Right ventricle myocardium superior (tissue), 1 donor: ENCODE measurements at places on chromosomes 6 and 20. TPM values are rescaled to one million over a fixed set of nuclear protein-coding genes. Genes with fewer than 3 reads are reported as not detected.

The LY6G5C gene
- 1.3 TPM for total RNA-seq

The NRSN1 gene
- total RNA-seq: not detected

The PI3 gene
- total RNA-seq: not detected

The TUBB1 gene
- total RNA-seq: 0.22 TPM

The CGAS gene
- 0.81 TPM for total RNA-seq

The FOXQ1 gene
- total RNA-seq: not detected

The XKR7 gene
- total RNA-seq: not detected

The MATN4 gene
- total RNA-seq: not detected

The GATA5 gene
- 1.7 TPM for total RNA-seq

The FNDC1 gene
- total RNA-seq: 1.2 TPM

The CRISP2 gene
- total RNA-seq: not detected

The OVOL2 gene
- not detected for total RNA-seq

GRCh38 chr6:34953061-34954025 is 64.3 kb downstream of the ANKS1A start:
- no peak for DNase-seq

DNA sequence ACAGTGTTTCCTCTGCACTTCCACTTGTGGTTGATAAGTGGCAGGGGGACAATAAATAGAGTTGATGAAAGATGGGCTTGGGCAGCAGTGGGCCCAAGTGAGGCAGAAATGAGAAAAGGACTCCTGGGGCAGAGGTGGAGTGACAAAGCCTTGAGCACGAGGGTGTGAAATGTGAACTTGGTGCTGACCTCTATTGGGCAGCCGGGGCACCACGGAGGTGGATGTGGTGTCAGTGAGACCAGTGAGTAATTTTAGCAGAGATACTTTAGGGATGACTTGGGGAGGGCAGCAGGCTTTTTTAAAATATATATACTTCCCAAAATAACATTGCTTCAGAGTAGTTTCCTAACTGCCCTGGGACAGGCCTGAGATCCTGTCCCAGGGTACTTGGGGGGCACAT is 30.6 kb upstream of the MYLK2 start:
- no peak for DNase-seq

GRCh38 chr20:32357375-32357868 is 709 bp upstream of the ASXL1 start:
- DNase-seq: no peak

DNA sequence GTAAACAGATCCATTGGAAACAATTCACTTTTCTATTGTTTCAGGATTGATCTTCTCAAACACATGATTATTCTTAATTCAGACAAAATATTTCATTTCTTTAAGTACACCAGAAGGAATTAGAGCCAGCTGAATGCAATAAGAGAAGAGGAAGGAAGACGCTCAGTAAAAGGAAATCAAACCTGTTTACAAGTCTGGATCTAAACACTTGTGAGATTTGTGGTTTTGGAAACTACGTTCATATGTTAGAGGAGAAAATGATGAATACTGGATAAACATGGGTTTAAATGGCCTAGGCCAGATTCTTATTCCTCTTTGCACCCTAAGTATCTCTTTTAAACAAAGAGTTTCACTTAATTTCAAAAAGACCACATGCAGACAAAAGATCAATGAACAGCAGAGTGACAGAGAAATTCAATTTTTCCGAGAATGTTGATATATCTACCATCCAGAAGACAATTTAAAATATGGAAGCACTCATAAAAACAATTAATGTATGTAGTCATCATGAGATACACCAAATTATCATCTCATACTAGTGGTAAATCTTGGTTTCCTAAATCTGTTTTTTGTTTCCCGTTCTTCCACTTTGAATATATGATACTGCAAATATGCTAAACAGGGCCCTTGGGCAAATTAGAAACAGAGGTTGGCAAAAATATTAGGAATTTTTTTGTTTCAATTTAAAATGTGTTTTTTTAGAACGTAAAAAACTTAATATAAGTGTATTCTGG is 703.5 kb upstream of the CITED2 start:
- no peak for DNase-seq

DNA sequence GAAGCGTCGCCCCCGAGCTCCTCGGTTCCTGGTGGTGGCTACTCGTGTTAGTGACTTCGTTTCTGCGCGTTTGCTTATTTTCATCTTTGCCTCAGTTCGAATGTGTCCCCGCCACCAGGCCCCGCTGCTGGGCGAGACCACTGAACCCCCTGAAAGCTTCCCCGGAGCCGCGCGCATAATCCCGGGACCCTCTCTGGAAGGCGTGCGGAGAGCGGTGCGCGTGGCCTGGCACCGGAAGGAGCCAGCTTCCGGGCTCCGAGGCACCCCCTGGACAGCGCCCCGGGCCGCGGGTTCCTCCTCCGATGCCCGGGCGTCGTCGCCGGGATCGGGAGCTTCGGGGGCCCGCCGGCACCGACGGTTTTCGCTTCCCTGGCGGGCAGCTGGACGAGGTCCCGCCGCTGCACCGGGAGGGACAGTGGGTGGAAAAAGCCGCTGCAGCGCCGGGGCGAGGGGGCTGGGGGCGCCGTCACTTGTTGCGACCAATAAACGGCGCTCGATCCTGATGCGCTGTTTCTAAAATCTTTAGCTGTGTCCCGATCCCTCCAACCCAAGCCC is 643 bp upstream of the SLC35D3 start:
- no peak for DNase-seq

DNA sequence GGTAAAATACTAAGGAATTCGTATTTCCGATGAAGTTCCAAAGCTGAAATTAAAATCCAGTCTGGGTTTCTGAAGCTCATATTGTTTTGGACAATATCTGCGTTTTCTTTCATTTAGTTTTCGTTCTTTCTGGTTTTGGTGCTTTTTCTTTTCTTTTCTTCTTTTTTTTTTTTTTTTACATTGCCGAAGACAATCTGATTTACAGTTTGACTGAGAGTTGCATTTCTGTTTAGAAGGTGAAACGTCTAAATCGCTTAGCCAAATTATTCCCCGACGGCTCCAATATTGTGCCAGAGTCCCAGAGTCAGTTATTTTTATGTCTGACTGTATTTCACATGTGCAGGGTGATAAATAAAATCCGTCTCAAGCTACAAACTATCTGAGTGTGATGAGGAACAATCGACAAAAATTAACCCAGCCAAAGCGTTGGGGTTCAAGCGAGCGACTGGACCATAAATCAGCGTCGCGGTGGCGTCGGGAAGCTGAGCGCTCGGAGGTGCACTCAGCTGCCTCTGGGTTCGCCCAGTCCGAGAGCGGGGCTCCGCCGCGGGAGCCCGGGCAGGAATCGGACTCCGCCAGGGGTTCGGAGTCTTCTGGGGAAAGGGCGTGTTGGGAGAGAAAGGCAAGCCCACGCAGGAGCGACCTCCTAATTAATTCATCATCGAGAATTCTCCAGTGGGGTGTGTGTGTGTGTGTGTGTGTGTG is 8.2 kb upstream of the TBX18 start:
- peak; percentile 50 for DNase-seq

DNA sequence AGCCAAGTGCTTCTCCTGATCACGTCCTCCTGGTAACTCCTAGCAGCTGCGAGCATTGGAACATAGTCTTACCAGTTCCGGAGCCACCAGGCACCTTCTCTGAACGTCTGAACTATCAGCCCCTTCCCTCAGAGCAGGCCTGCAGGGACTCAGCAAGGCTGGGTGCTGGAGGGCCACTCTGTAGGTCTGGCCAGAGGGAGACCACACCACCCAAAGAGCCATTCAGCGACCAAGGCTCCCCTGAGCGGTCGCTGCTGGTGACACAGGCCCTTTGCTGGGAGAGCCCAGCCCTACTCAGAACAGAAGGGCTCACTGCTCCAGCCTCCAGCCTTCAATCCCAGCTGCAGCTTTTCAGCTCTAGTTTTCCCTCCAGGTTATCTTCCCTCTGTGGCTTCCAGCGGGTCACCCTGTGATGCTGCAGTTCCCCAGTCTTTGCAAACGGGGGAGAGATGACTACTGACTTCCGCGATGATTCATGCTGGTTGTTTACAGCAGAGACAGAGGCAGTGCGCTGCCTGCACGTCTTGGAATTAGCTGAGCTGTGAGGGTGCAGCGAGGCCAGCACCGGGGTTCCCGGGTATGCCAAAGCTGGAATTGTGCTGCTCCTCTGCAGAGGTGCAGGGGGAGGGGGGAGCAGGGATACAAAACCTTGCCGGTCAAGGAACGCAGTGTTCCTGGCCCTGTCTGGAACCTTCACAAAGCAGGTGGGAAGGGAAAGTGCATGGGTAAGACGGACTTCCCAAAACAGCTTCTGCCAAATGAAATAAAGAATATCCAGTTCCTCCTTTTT is 161.4 kb downstream of the LY86 start:
- DNase-seq: peak; percentile 64

DNA sequence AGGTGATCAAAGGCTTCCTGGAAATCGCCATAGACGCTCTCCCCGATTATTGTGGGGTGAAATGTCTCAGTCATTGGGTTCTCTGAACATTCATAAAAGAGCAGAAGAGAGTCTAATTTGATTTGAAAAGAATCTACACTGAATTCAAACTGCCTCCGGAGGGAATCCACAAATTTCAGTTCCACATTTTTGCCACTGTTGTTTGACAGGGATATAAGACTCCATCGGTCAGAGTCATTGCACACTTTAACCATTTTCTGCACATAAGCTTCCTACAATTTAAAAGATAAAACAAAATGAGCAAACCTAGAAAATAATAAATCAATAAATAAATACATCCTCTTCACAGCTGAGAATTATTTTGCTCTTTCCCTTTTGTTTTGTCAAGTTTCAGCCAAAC is 2.3 kb downstream of the TENT5A start:
- no peak for DNase-seq

- peak; percentile 41 for DNase-seq
Measured at GRCh38 chr6:20403766-20404640, 2.3 kb downstream of the E2F3 start.

- DNase-seq: no peak
Measured at GRCh38 chr6:100724696-100725095, 156.4 kb downstream of the ASCC3 start.

DNA sequence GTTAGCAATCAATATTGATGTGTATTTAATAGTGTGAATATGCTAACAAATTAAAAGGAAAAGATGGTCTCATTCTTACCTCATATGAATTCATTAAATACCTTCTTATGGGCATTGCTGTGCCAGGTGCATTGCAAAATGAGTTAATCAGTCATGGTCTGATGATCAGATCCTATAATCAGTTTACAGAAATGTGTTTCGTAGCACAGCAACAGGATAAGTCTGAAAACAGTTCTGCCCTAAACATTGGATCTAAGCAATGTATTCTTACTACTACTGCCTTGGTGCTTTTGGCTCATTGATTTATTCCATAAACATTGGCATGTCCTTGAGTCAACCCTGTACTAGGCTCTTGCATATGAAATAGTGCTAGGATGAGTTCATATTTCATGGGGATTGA is 417.0 kb upstream of the JAG1 start:
- no peak for DNase-seq

DNA sequence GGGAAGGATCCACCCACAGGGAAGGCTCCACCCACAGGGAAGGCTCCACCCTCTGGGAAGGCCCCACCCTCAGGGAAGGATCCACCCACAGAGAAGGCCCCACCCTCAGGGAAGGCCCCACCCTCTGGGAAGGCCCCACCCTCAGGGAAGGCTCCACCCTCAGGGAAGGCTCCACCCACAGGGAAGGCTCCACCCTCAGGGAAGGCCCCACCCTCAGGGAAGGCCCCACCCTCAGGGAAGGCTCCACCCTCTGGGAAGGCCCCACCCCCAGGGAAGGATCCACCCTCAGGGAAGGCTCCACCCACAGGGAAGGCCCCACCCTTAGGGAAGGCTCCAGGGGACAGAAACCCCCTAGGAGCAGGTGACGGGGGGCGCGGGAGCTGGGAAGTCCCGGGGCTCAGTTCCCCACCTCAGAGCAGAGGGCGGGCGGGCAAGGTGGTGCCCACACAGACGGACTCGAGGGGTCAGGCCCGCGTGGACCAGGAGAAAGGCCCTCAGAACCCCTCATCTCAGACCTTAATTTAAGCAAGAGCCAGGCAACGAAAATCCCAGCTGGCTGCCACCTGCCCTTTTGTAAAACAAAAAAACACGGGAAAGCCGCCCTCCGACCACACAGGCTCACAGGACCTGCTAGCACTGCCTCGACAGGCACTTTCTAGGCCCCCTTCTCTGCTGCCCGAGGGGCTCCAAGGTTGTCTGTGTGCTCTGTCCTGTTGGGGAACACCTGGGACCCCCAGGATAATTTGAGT is 39.7 kb downstream of the KCNQ2 start:
- no peak for DNase-seq

DNA sequence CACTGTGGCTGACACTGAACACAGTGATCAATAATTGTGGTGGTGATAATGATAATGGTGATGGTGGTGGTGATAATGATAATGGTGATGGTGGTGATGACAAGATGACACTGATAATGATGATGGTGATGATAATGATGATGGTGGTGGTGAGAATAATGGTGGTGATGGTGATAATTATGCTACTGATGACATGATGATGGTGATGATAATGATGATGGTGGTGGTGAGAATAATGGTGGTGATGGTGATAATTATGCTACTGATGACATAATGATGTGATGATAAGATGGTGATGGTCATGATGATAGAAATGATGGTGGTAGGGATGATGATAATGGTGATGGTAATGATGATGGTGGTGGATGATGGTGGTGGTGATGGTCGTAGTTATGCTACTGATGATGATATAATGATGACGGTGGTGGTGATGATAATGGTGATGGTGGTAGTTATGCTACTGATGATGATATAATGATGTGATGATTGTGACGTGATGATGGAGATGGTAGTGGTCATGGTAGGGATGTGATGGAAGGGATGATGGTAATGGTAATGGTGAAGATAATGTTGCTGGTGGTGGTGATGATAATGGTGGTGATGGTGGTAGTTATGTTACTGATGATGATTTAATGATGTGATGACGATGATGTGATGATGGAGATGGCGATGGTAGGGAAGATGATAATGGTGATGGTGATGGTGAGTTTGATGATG is 356.5 kb upstream of the CDH4 start:
- DNase-seq: no peak

- DNase-seq: peak; percentile 39
Measured at GRCh38 chr6:162785632-162786242, 58.0 kb downstream of the PACRG start.

DNA sequence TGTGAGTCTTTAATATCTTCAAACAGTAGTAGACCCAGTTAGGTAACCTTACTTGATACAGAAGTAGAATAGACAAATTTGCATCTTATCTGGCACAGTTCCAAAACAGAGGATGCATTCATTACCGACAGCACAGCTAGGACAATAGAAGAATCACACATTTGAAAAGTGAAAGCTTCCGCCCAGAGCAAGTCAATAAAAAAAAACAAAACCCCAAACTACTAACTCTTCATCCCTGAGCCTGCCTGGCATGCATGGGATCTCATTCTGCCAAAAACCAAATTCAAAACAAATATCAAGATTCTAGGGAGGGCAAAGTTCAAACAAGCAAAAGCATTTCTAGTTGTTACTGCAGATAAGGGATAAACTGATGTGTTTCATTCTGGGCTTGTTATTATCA is 235.4 kb downstream of the BTBD9 start:
- no peak for DNase-seq

GRCh38 chr6:160692369-160692959 is 9.6 kb upstream of the PLG start:
- DNase-seq: no peak

GRCh38 chr6:135008072-135008940 is 46.3 kb downstream of the HBS1L start:
- DNase-seq: no peak
